Mesenchymal stem cell (in vitro differentiated cells and primary cell): ENCODE measurements at places on chromosomes 3 and 15.
A peak's percentile ranks its signal among the peaks of the same experiment; 100 is the strongest.

- DNase-seq = peak; percentile 76
Measured at GRCh38 chr3:38805765-38806386, 10.1 kb downstream of the SCN10A start.

DNA sequence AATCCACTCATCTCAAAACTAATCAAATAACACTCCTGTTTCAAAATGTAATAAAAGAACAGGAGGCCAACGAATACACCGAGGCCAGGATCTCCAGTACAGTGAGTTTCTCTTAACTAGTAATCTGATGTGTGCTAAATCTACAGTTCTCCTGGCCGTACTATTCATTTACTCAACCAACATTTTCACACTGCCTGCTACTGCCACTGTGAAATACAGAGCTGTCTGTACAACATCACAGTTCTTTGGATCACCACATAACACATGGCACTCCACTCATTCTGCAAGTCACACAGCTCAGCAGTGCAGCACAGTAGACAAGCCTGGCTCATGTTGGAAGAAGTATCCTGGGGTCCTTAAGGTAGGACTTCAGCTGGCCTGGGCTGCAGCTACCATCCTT is 21.9 kb downstream of the RIOX2 start:
- no peak for DNase-seq

GRCh38 chr15:91476861-91477260 is 376.6 kb upstream of the SLCO3A1 start:
- DNase-seq = no peak

GRCh38 chr15:64151727-64152506 is at the start of gene SNX22:
TSS of gene SNX22 (plus strand) at chr15:64151731. CDS start at chr15:64151776, 45 bp downstream.
- DNase-seq = peak; percentile 16

GRCh38 chr15:66778314-66778665 is 76.3 kb downstream of the SMAD6 start:
- no peak for DNase-seq

DNA sequence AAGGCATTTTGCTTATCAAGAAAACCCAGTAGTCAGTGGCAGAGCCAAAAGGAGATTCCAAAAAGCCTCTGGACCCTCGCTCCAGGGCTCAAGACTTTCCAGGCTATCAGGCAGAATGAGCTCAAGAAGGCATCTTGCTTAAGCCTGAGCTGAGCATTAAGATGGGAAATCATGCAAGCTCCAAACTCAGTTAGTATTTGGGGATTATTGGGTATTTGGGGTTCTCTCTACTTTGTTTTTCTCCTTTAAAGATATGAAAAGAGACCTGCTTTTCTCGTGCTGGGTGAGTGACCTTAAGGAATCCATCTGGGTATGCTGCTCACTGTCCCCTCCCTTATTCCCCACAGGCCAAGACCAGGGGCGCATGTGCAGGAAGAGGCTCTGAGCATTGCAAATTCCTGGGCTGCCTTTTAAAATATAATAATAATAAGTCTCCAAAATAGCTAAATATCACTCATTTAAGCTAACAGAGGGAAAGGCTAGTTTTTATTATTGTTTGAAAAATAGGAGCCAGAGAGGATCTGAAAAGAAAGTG is 75.4 kb upstream of the HACD2 start:
- DNase-seq = no peak
